Cardiac fibroblast (primary cell): ENCODE measurements at places on chromosomes 2 and 18.

DNA sequence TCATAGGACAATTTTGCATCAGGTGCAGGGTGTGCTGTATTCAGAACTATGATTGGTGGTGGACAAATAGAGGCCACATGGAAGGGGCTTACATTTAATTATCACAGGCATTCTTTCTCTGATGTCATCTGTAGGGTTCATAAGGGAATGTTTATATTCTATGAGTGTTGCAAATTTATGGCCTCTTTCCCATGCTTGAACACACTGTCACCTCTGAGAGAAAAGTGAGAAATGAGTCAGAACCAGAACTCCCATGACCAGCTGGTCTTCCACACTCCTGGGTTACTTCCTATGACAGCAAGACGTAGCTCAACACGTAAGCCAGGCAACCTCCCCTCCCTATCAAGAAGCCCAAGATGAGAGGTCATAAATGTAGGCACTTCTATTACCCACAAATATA is 310.8 kb downstream of the PIEZO2 start:
- DNase-seq, result peak; percentile 48

- no peak for DNase-seq
Observed at GRCh38 chr18:23635283-23636070, 27.2 kb downstream of the ANKRD29 start.

DNA sequence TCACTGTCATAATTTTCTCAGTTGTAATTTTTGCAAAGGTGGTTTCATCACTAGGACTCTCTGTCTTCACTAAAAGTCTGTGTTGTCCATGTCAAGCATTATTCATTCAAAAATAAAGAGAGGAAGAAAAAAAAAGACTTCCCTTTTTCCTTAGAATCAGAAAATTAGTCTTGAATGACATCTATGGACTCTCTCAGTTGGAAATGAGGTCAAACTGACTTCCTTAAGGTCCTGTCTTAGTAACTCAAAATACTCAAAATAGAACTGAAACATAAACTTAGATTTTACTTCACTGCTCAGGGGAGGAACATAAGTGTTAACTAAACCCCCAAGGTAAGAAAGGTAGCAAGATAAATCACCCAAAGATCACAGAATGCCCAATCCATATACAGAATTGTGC is 2.2 kb upstream of the ZNF407 start:
- DNase-seq, result no peak

GRCh38 chr2:222203041-222203440 is 95.8 kb downstream of the PAX3 start:
- no peak for DNase-seq

DNA sequence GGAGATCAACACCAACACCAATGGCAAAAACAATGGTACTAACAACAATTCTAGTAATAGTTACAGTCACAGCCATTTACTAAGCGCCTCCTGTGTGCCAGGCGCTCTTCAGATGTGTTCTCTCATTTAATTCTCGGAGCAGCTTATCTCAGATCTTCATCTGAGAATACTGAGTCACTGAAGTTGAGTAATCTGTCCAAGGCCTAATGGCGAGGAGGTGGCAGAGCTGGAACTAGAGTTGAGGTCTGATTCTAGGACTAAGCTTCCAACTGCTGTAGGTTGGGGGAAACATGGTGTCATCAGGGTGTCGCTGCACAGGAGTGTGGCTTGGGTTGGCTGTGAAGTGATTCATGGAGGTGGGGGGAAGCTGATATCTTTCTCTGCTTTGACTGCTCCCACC is 156.1 kb downstream of the DYSF start:
- DNase-seq, result peak; percentile 34

- DNase-seq, result no peak
Observed at GRCh38 chr2:128302744-128303067, 16.0 kb downstream of the HS6ST1 start.

GRCh38 chr2:95578539-95578938 is 13.3 kb upstream of the TRIM43 start:
- no peak for DNase-seq
